Renal pelvis (tissue), 12 donors: ENCODE measurements at places on chromosomes 12 and 14. TPM values are rescaled to one million over a fixed set of nuclear protein-coding genes. Genes with fewer than 3 reads are reported as not detected.

- DNase-seq: no peak
Observed at GRCh38 chr12:59820594-59821011, 224.8 kb downstream of the SLC16A7 start.

DNA sequence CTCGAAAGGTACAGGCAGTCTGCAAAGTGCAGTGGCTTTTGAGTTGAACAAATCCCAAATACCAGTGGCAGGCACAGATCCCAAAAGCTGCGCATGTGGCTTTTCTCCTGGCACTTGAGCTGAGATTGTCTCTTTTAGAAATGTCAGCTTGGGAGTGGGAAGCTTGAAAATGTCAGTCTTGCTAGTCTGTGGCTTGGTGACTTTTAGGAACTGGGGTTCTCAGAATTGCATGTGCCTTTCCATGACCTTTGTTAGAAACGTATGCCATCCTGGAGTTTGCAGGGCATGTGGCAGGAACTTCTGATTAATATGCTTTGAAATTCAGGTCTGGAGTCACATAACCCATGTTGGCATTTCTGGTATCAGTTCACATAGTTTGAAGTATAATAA, 182.1 kb downstream of the CHST11 start:
- DNase-seq: no peak

DNA sequence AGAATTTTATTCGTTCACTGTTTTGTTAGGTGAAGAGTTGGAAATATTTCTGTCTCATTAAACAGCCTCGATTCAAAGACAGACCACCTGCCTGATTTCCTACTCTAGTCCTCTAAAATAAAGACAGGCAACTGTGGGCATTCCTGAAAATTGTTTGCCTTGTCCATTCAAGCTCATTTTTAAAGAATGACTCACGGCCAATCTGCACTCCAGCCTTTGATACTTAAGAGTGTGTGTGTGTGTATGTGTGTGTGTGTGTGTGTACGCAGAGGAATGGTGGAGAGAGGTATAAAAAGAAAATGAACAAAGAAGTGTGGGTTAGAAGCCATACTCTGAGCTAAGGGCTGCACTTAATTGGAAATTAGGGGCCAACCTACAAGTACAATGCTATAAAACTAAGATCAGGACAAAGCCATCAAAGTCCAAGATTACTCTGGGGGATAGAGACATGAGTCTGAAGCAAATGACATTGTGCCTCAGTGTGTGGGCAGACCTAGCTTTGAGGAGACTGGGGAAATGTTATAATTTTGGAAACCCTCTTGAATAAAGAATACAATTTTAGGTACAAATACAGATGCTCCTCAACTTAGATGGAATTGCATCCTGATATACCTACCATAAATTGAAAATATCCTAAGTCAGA, 45.6 kb upstream of the SOCS2 start:
- DNase-seq: no peak

Gene PTCSC3
- polyA plus RNA-seq: 0.31 TPM
